ENCODE measurements at places on chromosomes 16 and 17.

- peaks cover 4% of the 10 kb centered on the region for H3K4me1 ChIP-seq
- H3K4me3 ChIP-seq, result no peak overlapping the region
- H3K36me3 ChIP-seq, result no peaks in the 10 kb centered on the region
- no peak for DNase-seq
- H3K27me3 ChIP-seq, result peaks cover 4% of the 10 kb centered on the region
These were observed 252.1 kb downstream of the PHKB start for GRCh38 chr16:47713225-47713595.

DNA sequence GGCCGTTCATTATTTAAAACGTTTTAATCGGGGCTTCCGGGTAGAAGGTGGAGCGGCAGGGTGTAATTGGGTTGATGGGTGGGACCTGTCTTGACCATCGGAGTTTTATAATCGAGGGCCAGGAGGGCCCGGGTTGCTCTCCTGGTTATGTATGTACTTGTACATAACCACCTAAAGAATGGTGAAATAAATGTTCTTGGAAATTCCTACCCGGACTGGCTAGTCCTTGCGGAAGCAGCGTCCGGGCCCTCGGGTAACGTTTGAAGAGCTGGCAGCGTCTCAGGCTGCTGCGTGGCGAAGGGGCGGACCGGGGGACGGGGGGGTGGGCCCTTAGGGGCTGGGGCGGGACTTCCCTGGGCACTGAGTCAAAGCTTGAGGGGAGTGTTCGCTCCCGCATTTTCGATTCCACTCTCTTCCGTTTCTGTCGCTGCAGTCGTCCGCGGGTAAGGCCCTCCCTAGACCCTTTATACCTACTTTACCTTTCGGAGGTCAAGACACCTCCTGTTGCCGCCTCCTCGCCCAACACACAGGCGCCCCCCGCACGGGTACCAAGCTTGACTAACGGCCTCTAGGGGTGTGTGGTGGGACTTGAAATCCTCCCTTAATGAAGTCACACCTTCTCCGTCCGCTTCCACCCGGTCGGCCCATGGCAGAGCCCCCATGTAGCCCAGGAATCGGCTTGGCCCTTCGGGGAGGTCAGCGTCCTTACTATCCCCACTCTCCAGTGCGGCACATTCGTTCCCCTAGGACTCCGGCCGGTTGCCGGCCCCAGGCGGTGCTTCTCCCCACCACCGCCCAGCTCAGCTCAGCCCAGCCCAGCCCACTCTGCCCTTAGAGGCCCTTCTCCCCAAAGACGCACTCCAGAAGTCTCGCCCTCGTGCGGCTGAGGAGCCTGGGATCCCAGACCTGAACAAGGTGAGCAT, at the start of gene TMEM106A:
Gene TMEM106A (plus strand): TSS at position 396 of the 923 bp plus-strand sequence. CDS start 1,167 bp downstream, outside the sequence.
- peaks cover 4% of the 10 kb centered on the region for H3K36me3 ChIP-seq
- H3K27ac ChIP-seq, result peak within 1 kb of the TSS; percentile 58
- H3K4me3 ChIP-seq, result peak within 1 kb of the TSS; percentile 95
- H3K27me3 ChIP-seq, result no peaks in the 10 kb centered on the region
- H3K4me1 ChIP-seq, result peaks cover 20% of the 10 kb centered on the region
- DNase-seq, result no peak

GRCh38 chr16:85225257-85225656, 113.0 kb upstream of the CIBAR2 start:
- peaks cover 10% of the 10 kb centered on the region for H3K27me3 ChIP-seq
- H3K27ac ChIP-seq, result no peak overlapping the region
- peaks cover 64% of the 10 kb centered on the region for H3K4me1 ChIP-seq
- DNase-seq, result no peak
- no peak overlapping the region for H3K4me3 ChIP-seq

GRCh38 chr16:26877421-26877820, 189.3 kb upstream of the C16orf82 start:
- H3K36me3 ChIP-seq, result no peaks in the 10 kb centered on the region
- H3K27ac ChIP-seq, result no peak overlapping the region
- peaks cover 6% of the 10 kb centered on the region for H3K27me3 ChIP-seq
- no peak overlapping the region for H3K4me3 ChIP-seq
- DNase-seq, result no peak
- no peaks in the 10 kb centered on the region for H3K4me1 ChIP-seq

- peak overlapping the region; percentile 35 for H3K4me3 ChIP-seq
- peaks cover 55% of the 10 kb centered on the region for H3K27me3 ChIP-seq
- no peak for DNase-seq
- no peak overlapping the region for H3K27ac ChIP-seq
These were observed 2.8 kb downstream of the NOS2 start for GRCh38 chr17:27797390-27798091.

- H3K4me3 ChIP-seq, result no peak overlapping the region
- H3K27ac ChIP-seq, result no peak overlapping the region
- no peak for DNase-seq
- no peaks in the 10 kb centered on the region for H3K36me3 ChIP-seq
- H3K4me1 ChIP-seq, result peaks cover 18% of the 10 kb centered on the region
- H3K27me3 ChIP-seq, result peaks cover 33% of the 10 kb centered on the region
These were observed 9.5 kb upstream of the RHBDL3 start for GRCh38 chr17:32256012-32256700.

- no peaks in the 10 kb centered on the region for H3K36me3 ChIP-seq
- DNase-seq, result no peak
- no peak overlapping the region for H3K4me3 ChIP-seq
These were observed 188.7 kb upstream of the AXIN2 start for GRCh38 chr17:65750166-65750565.

DNA sequence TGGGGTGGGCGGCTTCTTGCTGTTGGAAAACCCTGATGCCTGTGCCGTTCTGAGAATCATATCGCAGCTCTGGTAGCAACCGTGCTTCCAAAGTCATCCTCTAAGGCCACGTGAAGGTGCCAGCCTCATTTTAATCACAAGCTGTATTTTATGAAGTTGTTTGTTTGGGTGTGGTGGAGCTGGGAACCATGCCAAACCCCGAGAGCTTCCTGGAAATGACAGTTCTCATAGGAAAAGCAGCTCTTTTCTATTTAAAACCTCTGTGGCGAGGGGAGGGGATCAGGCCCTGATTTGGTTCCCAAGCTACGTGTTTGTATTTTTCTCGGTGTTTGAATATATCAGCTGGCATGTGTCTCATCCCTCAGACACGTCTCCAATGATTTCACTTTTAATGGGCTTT, 21.7 kb downstream of the KNOP1 start:
- peaks cover 14% of the 10 kb centered on the region for H3K4me1 ChIP-seq
- peaks cover 21% of the 10 kb centered on the region for H3K36me3 ChIP-seq
- DNase-seq, result no peak
- no peak overlapping the region for H3K4me3 ChIP-seq

DNA sequence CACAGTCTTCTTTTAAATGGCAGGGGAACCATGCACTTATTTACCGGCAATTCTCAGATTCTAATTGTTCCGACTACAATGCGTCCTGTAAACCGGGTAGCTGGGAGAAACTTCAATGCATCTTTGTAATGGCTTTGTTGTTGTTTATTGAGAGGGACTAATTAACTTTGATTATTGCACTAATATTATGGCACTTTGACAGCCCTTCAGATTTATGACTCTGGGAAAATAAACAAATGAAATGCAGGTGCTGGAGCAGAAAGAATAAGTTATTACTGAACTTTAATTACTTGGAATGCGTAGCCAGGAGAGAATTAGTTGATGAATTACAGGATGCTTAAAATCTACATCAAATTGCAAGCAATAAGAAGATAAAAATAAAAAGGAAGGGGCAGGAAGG, 77.0 kb downstream of the WWOX start:
- H3K36me3 ChIP-seq, result no peaks in the 10 kb centered on the region
- no peaks in the 10 kb centered on the region for H3K27me3 ChIP-seq
- no peak overlapping the region for H3K4me3 ChIP-seq
- H3K27ac ChIP-seq, result no peak overlapping the region
- DNase-seq, result no peak
- peaks cover 8% of the 10 kb centered on the region for H3K4me1 ChIP-seq

- H3K4me3 ChIP-seq, result no peak overlapping the region
- H3K27me3 ChIP-seq, result peaks cover 19% of the 10 kb centered on the region
- H3K4me1 ChIP-seq, result peaks cover 19% of the 10 kb centered on the region
- no peak overlapping the region for H3K27ac ChIP-seq
These were observed 506.2 kb upstream of the ZFHX3 start for GRCh38 chr16:73553941-73554660.

- H3K4me1 ChIP-seq, result peaks cover 9% of the 10 kb centered on the region
- no peaks in the 10 kb centered on the region for H3K27me3 ChIP-seq
- H3K4me3 ChIP-seq, result no peak overlapping the region
- no peaks in the 10 kb centered on the region for H3K36me3 ChIP-seq
These were observed 75.2 kb upstream of the DHX40 start for GRCh38 chr17:59490216-59490615.

DNA sequence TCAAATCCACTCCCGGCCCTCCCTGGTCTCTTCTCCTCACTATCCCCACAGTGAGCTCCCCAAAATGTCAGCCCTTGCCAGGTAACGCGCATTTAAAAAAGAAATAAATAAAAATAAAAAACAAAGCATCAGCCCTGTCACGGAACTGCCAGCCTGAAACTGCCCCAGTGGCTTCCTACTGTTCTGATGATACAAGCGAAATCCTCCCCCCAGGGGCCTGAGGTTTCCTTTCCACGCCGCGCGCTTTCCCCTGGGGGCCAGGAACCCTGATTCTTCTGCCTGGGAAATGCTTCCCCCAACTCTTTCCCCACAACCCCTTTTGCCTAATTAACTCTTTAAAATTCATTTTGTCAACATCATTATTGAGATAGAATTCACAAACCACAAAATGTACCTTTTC, 12.2 kb upstream of the RPH3AL start:
- H3K27ac ChIP-seq, result no peak overlapping the region
- peaks cover 5% of the 10 kb centered on the region for H3K4me1 ChIP-seq
- no peak overlapping the region for H3K4me3 ChIP-seq
- no peak for DNase-seq
- H3K36me3 ChIP-seq, result peaks cover 3% of the 10 kb centered on the region

- DNase-seq, result no peak
- peaks cover 8% of the 10 kb centered on the region for H3K4me1 ChIP-seq
- H3K36me3 ChIP-seq, result peaks cover 4% of the 10 kb centered on the region
- no peaks in the 10 kb centered on the region for H3K27me3 ChIP-seq
These were observed 119.0 kb upstream of the CDC42EP4 start for GRCh38 chr17:73430848-73431247.

- DNase-seq, result no peak
- H3K4me1 ChIP-seq, result peaks cover 15% of the 10 kb centered on the region
- no peaks in the 10 kb centered on the region for H3K36me3 ChIP-seq
These were observed 3.4 kb downstream of the SP6 start for GRCh38 chr17:47847341-47848197.

DNA sequence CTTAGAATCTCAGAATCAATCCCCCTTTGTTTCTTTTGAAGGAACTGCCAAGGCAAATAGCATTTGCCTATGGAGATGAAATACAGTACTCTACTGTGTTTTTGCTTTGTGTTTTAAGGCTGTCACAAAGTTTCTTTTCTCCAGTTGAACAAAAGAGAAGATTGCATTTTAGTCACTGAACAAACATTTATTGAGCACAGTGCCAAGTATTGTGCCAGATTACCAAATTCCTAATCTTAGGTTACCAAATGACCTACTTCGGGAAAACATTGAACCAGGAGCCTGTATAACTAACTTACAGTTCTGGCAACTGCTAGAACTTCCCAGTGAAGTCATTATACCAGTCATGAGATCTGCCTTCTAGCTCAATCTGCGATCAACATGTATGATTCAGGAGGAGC, 3.0 kb upstream of the UBB start:
- peaks cover 20% of the 10 kb centered on the region for H3K4me1 ChIP-seq
- peak overlapping the region; percentile 47 for H3K4me3 ChIP-seq
- peaks cover 4% of the 10 kb centered on the region for H3K27me3 ChIP-seq
- H3K36me3 ChIP-seq, result peaks cover 24% of the 10 kb centered on the region
- H3K27ac ChIP-seq, result peak overlapping the region; percentile 48

- H3K4me1 ChIP-seq, result peaks cover 14% of the 10 kb centered on the region
- peaks cover 17% of the 10 kb centered on the region for H3K27me3 ChIP-seq
- DNase-seq, result no peak
- H3K4me3 ChIP-seq, result no peak overlapping the region
- H3K36me3 ChIP-seq, result no peaks in the 10 kb centered on the region
- no peak overlapping the region for H3K27ac ChIP-seq
These were observed 88.7 kb downstream of the AXIN2 start for GRCh38 chr17:65472666-65473309.

DNA sequence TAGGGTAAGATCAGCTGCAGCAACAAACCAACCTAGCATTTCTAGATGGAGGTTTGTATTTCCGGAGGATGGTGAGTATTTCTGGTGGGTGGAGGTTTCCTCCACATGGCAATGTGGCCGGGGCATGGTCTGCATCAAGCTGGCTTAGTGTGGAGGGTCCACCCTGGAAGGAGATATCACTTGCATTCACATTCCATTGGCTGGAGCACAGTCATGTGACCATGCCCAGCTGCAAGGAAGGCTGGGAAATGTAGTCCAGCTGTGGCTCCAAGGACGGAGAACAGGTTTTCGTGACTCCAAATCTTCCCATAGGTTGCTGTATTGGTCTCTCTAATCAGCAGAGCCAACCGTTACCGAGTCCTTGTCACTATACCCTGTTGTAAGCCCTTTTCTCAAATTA, 68.7 kb downstream of the RAI1 start:
- no peaks in the 10 kb centered on the region for H3K27me3 ChIP-seq
- H3K36me3 ChIP-seq, result peaks cover 3% of the 10 kb centered on the region
- peak overlapping the region; percentile 24 for H3K4me3 ChIP-seq
- DNase-seq, result no peak

DNA sequence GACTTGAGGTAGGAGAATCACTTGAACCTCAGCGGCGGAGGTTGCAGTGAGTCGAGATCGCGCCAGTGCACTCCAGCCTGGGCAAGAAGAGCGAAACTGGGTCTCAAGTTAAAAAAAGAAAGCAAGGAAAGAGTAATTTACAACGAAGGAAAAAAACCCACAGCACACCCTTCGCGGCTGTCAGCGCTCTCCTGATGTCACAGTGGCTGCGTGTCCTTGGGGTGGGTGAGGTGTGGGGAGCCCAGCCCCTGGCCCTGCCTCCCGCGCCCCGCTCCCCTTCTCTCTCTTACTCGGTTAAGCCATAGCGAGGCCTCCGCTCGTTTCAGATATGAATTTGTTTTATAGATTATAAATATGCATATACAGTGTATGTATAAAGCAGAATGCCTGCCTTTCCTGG, 740 bp upstream of the JPT2 start:
- H3K27ac ChIP-seq, result peak overlapping the region; percentile 79
- H3K36me3 ChIP-seq, result peaks cover 8% of the 10 kb centered on the region
- peaks cover 18% of the 10 kb centered on the region for H3K4me1 ChIP-seq
- peak overlapping the region; percentile 79 for H3K4me3 ChIP-seq
- no peaks in the 10 kb centered on the region for H3K27me3 ChIP-seq

DNA sequence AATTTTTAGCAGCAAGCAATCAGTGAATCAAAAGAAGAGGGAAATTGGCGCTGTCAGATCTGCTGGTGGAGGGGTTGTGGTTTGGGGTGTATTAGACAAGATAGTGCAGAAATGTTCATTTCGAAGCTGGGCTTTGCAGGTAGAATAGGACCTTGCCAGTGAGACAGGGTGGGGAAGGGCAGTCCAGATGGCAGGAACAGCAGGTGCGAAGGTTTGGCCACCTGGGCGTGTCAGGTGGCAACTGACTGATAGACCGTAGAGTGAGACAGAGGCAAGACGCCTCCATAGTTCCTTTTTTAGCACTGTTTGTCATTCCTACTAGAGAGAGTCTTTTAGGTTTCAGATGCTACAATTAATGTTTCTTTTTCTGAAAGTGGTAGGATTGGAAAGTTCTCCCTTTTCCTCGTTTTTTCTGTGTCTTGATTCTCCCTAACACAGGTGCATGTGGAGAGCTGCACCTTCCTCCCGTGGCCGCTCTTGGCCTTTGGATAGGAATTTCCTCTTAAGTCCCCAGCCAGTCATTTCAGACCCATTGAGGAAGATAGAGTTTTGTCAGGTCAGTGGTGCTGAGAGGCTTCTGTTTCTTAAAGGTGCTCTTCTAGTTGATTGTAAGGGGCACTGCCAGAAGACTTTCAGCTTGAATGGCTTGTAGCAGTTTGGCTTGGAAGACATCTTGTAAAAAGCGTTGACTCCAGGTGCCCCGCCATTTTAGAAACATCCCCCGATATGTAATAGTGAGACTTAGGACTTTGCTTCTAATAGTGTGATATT, 315.6 kb downstream of the SNX29 start:
- no peaks in the 10 kb centered on the region for H3K27me3 ChIP-seq
- no peak overlapping the region for H3K4me3 ChIP-seq
- H3K27ac ChIP-seq, result peak overlapping the region; percentile 52
- H3K4me1 ChIP-seq, result peaks cover 8% of the 10 kb centered on the region
- DNase-seq, result no peak
